ENCODE measurements at places on chromosomes 3 and 15.

GRCh38 chr3:130686833-130687232 is 59.8 kb downstream of the PIK3R4 start:
- DNase-seq = no peak

DNA sequence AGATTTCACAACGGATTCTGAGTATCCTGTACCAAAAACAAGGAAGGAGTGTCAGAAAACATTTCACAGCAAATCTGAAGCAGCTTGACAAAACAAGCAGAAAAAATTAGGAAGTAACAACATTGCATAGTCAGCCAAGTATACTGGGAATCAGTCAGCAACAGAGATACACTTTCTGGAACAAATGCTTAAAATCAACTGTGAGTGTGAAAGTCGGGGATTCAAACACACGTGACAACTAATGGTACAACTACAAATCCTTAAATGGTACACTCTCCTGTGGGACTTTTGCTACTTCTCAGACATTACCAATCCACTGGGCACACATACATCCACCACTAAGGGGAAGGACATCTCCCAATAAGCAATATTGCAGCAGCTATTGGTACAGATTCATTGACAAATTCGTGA is 296.6 kb upstream of the MME start:
- no peak for DNase-seq

- no peak for DNase-seq
These were observed 526.5 kb downstream of the UNC13C start for GRCh38 chr15:54504695-54505094.

DNA sequence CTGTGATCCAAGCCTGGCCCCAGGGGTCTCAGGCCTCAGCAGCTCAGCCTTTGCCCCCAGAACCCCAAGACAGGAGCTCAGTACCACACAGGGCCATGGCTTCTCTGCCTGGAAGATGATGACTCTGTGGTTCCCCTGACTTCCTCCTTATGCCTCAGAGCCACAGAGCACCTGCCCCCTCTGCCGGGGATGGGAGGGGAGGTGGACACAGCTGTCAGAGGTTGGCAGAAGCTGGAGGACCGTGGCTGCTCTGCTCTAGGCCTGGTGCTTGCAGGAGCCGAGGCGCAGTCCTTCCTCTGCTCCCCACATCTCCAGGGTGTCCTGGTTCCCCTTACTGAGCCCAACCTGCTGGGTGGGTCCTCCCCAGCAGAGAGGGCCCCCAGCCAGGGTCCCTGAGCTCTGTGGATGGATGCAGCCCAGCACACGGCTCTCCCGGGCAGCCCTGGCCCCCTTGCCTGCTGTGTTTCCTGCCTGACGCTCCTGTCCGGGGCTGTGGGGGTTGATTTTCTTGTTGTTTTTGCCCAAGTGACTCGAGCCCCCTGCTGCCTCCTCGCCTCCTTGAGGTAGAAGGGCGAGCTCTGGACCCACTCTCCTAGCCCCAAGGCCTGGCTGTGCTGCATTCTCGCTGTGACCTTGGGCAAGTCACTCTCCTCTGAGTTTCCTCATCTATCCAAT is 36.6 kb downstream of the PSTPIP1 start:
- no peak for DNase-seq

- DNase-seq = peak; percentile 50
These were observed 59.8 kb upstream of the BOC start for GRCh38 chr3:113151461-113152031.

GRCh38 chr15:81303244-81304225 is 20.4 kb downstream of the STARD5 start:
- no peak for DNase-seq

DNA sequence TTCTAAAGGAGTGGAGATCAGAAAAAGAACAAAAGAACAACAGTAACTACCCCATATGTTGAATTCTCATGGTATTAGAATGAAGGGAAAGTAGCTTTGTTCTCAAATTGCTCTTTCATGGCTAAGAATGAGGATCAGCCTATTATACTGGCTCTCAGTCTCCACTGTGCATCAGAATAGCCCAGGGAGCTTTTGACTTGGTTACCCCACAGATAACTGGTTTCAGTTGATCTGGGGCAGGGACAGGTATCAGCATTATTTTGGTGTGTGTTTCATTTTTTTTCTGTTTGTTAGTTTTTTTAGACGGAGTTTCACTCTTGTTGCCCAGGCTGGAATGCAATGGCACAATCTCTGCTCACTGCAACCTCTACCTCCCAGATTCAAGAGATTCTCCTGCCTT is 311.7 kb upstream of the TLE3 start:
- DNase-seq = no peak

DNA sequence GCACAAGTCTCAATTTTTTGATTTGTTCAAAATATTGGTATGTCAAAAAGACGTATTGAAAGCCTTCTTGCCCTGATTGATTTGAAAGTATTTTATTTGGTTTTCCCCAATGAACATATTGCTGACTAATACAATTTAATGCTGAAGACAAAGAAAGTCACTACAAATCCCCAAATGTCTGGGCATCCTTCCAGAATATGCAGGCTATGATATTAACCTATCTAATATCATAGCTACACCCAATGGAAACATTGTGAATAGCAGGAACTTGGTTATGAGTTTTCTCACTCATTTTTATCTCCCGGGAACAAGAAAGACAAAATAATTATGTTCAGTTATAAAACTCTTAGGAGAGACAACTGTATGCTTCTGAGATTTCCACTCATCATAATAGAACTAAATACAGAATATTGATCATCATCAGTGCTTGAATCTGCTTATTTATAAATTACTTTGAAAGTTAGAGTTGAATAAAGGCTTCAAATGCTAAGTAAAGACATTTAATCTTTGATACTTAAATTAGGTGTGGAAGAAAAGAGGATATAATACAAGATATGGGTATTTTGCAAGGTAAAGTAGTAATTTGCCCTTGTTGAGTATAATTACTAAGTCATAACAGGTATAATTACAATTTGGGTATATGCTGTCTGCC is 483.9 kb downstream of the RBMS3 start:
- peak; percentile 92 for DNase-seq

- DNase-seq = no peak
These were observed 76.1 kb downstream of the CHRD start for GRCh38 chr3:184455991-184456390.

DNA sequence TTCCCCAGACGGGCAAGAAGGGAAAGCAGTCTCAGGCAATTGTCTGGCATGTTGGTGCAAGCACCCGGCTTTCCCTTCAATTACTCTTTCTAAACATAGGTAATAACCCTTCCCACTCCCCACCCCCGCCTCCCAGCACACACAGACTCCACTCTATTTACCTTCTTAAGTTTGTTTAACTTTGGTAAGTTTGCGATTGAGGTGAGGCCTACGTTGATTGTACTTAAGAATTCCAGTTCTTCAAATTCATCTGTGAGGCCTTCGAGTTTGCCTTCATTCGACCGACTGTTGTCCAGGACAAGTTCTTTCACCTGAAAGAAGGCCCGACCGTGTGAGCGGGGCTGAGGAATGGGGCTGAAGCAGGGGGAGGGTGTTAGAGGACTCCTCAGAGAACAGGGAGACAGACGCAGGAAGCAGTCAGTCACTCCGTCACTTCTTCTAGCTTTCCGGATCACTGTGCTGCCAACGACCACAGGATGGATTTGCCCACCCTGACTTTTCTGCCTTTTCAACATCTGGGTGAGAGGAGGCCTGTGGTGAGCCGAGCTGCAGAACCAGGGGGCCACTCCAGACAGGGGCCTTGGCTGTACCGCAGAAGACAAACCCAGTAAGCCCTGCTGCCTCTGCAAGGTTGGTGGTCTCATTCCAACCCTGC is 33.0 kb downstream of the ANP32A start:
- DNase-seq = no peak

- no peak for DNase-seq
These were observed 2.5 kb upstream of the DNAH12 start for GRCh38 chr3:57546616-57547015.

GRCh38 chr3:35690271-35690670 is 50.9 kb downstream of the ARPP21 start:
- DNase-seq = no peak

DNA sequence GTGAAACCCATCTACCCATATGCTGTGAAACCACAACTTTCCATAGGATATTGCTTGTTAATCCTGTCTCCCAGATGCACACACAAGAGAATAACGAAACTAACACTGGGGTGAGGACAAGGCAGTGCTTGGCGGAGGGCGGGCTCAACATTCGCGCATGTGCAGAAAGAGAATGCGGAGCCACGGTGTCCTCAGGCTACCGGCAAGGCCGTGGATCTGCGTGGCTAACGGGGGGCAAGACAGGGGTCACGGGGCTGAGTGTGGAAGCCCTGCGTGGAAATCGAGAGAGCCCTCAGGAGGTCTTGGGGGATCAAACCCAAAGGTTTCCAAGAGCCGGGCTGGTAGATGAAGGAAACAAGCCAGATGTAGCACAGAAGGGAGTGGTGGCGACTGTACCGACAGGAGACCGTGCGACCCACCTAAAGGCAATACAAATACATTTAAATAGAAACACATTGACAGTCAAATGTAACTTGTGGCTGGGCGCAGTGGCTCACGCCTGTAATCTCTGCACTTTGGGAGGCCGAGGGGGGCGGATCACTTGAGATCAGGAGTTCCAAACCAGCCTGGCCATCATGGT is 48.5 kb upstream of the TRA2B start:
- DNase-seq = peak; percentile 73

GRCh38 chr3:46998121-46998851 is 18.8 kb downstream of the NBEAL2 start:
- peak; percentile 14 for DNase-seq

Measured in fibroblast of skin of abdomen (primary cell).